ENCODE measurements at places on chromosomes 4 and X.

- DNase-seq: no peak
Measured at GRCh38 chrX:146241902-146242301, 424.3 kb downstream of the SLITRK2 start.

GRCh38 chrX:11287505-11287904, 5.7 kb upstream of the AMELX start:
- DNase-seq: no peak

DNA sequence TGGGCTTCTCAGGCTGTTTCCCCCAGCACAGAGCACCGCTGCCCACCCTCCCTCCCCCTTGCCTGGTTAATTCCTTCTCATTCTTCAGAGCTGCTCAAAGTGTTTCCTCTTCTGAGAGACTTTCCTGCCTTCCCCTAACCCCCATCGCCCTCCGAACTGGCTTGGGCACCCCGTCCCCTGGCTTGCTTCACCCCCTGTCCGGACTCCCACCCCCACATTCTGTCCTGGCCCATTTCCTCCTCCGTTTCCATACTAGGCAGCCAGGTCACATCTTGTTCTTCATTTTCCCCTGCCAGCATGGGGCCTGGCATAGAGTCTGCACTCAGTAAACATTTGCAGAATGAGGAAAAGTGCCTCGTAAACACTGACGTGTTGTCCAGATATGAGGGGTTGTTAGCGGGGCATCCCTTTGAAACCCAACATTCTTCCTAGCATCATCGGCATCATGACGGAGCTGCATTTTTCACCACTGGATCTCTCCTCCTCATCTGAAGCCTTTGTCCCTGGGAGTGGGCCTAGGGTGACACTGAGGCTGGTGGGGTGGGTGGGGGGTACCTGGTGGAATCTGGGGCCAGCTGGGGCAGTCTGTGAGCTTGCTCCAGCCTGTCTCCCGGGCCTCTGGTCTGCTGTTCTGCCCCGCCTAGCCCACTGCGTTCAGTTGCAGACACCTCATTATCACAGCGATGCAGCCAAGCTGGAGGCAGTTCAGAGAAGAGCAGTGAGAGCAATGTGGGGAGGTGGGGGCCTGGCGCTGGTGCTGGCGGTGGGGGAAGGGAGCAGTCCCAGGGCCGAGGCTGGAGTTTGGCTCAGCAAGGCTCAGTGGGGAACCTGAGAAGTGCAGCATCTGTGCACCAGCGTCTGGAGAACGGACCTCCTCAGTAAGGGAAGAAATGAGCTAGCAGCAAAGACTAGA, 149.4 kb upstream of the PJA1 start:
- no peak for DNase-seq

GRCh38 chr4:55409468-55410171, 13.9 kb downstream of the TMEM165 start:
- no peak for DNase-seq

DNA sequence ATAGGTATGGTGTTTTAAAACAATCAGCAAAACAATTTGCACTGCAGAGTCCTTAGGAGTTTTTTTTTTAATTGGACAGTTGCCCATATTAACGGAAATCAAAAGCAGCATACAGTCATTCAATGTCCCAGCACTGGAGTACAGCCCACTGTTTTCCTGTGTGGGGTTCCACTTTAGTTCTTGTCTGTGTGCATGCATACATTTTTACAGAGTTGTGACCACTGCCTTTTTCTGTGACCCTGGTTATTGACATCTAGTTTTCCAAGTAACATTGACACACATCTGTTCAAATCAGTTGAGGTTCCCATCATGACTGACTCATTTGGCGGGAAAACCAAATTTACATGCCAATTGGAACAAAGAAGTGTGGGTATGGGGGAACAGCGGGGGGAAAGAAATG, 83.3 kb downstream of the HPRT1 start:
- no peak for DNase-seq

- DNase-seq: no peak
Measured at GRCh38 chr4:169094656-169095231, 84.7 kb upstream of the CBR4 start.

GRCh38 chr4:145884775-145885174, 53.8 kb downstream of the ZNF827 start:
- DNase-seq: no peak

DNA sequence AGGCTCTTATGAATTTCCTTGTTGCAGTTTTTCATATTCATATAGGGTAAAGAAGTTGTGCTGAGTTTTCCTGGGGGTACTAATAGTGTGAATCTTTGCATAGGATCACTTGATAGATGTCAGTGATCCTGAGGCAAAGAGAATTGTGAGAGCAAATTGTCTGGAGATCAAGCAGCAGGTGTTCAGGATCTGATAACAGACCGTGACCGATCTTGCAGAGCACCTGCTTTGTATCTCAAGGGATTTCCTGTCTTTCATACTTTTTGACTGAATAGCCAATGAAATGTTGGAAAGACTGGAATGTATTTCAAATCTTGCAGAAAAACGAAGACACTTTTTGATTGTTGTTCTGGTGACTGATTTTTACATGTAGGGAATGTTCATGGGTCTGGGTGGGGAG, 914.5 kb downstream of the STIM2 start:
- DNase-seq: no peak

DNA sequence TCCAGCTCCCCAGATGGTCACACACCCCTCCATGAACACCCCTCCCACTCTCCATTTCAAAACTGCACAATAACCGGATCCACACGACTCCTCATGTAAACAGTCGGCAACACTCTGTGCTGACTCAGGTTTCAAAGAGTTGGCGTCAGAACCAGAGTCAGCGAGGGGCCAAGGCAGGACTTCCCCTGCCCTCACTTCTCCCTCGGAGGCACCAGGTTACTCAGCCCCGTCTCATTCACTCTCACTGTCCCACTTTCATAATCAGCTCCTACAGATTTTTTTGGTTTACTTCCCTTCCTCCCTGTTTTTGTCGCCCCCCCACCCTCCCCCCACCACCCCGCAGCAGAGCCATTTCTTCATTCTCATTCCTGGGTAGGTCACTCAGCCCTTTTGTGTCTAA, 2.7 kb upstream of the TIMP1 start:
- DNase-seq: no peak

GRCh38 chr4:105059337-105059736, 87.3 kb upstream of the TET2 start:
- no peak for DNase-seq

DNA sequence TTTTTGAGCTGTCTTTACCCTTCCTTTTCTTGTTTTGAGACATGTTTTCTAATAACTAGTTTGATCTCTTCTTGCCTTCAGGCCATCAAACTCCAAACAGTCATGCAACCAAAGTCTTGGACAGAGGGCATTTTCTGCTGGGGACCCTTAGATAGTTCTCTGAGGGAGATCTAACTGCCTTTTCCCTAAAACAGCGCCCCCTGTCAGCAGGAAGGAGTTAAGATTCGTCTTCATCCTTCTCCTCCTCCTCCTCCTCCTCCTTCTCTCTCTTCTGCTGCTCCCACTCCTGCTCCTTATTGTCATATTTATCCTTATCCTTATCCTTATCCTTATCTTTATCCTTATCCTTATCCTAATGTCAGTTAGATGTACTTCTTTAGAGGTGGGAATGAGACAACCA, 417.2 kb downstream of the TRAM1L1 start:
- DNase-seq: no peak

DNA sequence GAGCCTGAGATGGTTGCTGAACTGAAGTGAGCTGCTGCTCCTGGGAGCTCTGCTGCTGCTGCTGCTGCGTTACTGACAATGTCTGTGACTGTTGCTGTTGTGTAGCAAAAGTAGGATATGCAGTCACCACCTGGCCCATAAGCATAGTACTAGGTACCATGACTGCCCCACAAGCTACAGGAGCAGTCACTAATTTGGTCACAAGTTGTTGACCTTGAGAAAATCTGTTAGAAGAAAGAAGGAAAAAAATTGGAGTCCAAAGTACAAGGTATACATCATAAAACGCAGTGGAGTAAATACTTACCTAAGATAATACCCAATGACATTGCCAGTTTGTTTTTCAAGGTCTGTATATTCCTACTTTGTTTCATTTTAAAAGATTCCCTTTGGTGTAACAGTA, 42.6 kb downstream of the TMEM165 start:
- DNase-seq: no peak

DNA sequence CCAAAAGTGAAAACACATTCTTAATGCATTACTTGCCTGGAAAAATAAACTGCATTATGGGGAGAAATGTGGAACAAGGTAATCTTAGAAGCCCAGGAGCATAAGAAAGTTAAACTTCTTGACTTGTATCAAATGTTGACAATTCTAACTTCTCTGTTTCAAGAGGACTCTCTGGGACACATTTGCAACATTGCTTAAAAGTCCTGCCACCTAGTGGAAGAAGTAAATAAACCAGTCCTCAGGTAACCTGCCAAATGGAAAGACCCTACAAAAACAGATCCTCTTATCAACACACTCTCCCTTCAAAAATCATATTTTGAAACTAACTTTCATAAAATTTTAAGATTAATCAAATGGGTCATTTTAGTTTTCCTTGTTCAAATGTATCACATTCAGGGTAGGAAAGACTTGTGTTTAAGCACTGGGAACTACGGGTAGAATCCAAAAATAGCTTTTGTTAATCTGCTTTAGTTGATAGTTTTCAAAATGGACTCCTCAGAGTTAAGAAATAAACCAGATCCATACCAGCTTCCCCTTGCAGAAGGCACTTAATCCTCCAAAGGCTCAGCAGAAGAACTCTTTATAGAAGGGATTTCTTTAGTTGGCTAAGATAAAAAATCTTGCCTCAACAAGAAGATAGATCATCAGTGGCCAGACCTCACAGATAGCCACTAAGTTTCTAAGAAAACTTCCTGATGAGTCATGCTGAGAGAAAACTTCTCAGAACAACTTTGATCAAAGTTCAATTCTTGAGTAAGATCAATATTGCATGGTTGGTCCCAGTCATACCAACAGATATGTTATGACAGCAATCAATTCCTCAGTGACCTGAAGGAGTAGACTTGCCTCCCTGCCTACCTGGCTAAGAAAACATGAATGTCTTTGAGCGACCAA, 141.7 kb downstream of the HHIP start:
- no peak for DNase-seq

DNA sequence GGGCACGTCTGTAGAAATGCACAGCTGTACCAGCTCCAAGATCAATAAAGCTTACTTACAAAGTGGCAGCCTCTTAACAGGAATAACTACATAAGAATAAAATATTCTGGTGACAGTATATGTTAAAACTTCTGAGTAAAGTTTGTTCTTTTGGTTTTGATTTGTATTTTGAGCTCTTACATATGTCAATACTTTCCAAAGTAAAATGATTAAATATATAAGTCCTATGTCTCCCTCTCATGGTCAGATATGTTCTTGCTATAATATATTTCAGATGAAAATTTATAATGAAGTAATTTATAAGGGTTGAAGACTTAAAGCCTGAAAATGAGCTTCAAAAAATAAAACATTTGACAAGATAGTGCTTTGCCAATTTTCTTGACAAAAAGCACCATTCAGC, 254.4 kb downstream of the NPFFR2 start:
- no peak for DNase-seq

DNA sequence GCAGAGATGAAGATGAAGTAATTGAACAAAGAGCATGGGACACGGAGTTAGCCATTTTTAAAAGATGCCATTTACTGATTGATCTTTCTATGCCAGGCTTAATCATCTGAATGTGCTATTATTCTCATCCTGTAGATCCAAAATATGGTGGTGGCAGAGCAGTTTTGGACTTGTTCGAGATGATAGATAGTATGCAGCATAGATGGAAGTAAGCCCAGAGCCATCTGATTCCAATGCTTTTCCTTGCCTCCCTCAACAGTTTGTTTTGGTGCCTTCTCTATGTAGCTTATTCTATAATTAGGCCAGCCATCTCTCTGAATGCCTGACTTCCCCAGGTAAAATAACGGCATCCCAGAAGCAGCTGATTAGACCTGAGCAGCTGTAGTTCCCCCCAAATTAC, 152.6 kb upstream of the CLNK start:
- no peak for DNase-seq

DNA sequence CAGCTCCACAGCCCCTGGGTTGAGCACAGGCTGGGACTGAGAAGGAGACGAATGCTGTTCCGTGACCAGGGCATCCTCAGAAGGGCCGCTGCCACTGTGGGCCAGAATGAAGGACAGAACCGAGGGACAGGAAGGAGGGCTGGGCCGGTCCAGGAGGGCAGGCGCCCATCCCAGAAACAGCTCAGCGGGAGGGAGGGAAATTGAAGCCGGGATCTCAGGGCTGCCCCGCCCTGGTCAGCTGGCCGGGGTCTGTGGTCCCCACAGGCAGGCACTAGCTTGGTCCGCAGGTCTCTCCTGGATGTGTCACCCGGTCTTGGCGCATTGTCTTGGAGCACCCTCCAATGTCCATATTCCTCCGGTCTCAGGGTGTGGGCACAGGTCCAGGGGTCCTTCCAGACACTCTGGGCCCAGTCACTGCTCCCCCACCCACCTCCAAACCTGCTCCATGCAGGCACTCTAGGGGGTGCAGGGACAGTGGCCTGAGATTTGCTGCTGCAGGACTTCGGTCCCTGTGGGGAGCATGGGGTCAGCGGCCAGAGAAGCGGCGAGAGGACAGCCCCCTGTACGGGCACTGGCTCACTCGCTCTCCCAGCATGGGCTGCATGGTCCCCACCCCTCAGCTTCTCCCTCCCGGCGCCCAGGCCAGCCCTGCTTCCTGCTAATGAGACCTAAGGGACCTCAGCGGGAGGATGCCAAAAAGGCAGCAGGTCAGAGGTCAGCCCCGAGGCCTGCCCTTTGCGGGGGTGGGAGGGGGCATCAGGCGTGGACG, 23.9 kb upstream of the MXD4 start:
- DNase-seq: no peak

DNA sequence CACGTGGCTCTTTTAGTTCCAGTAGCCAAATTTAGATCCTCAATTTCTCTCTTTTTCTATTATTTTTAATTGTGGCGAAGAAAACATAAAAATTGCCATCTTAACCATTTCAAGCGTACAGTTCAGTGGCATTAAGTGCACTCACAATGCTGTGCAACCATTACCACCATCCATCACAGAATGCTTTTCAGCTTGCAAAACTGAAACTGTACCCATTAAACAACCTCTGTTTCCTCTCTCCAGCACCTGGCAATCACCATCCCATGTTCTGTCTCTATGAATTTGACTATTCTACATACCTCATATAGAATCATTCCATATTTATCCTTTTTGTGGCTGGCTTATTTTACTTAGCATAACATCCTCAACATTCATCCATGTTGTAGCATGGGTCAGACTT, 74.9 kb downstream of the METTL14 start:
- no peak for DNase-seq

Measured in KG1 (cell line).